IMR-90 (cell line): ENCODE measurements at places on chromosomes 16 and 17.

- no peak overlapping the region for H3K4me3 ChIP-seq
- no peaks in the 10 kb centered on the region; the same call in 1 of the 2 replicates for H3K27me3 ChIP-seq
- H3K36me3 ChIP-seq = no peaks in the 10 kb centered on the region
- H3K4me1 ChIP-seq = no peaks in the 10 kb centered on the region
- no peak for DNase-seq
Observed at GRCh38 chr17:33163533-33164168, 129.4 kb downstream of the ASIC2 start.

DNA sequence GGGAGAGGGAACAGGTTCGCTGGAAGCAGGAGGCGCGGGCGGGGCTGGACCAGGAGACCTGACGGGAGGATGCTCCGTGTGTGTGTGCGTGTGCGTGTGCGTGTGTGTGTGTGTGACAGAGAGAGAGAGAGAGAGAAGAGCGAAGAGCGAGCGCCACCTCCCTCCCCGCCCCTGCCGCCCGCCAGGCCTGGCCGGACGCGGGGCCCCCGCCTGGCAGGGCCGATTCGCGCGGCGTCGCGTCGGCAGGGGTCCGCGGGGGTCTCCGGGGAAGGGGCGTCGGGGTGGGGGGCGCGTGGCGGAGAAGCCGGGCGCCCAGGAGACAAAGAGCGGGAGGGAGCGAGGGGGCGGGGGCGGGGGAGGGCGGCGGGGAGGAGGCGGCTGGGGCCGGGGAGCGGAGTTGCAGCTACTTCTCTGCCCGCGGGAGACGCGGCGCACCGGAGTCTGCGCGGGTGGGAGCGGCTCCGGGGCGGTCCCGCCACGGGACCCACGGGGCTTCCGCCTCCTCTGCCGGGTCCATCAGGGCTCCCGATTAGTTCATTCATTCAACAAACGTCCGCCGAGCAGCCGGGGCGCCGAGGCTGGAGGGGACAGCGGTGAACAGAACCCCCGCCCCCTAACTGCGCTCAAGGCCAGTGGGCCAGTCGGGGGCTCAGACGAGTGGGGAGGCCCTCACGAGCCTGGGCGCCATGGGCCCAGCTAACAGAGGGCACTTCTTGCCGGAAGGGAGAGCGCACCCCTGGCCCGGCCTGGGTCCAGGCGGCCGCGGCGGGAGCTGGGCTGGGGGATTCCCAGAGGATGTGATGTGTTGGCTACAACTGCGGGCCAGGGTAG is at the start of gene SAMD14:
TSS of gene SAMD14 (minus strand) at position 433 of the 831 bp plus-strand sequence. CDS start 5,201 bp downstream, outside the sequence.
- H3K27me3 ChIP-seq = no peaks in the 10 kb centered on the region
- H3K27ac ChIP-seq = peak within 1 kb of the TSS; percentile 44; the same call in 1 of the 2 replicates
- DNase-seq = peak; percentile 57
- peaks cover 9% of the 10 kb centered on the region; the same call in 1 of the 2 replicates for H3K36me3 ChIP-seq
- peak within 1 kb of the TSS; percentile 64 for H3K4me3 ChIP-seq

- peaks cover 15% of the 10 kb centered on the region for H3K27me3 ChIP-seq
- peaks cover 5% of the 10 kb centered on the region; the same call in 1 of the 2 replicates for H3K4me1 ChIP-seq
- peak overlapping the region; percentile 57 for H3K4me3 ChIP-seq
- H3K27ac ChIP-seq = no peak overlapping the region
- no peak for DNase-seq
Observed at GRCh38 chr17:65559804-65560627, 1.4 kb downstream of the AXIN2 start.

DNA sequence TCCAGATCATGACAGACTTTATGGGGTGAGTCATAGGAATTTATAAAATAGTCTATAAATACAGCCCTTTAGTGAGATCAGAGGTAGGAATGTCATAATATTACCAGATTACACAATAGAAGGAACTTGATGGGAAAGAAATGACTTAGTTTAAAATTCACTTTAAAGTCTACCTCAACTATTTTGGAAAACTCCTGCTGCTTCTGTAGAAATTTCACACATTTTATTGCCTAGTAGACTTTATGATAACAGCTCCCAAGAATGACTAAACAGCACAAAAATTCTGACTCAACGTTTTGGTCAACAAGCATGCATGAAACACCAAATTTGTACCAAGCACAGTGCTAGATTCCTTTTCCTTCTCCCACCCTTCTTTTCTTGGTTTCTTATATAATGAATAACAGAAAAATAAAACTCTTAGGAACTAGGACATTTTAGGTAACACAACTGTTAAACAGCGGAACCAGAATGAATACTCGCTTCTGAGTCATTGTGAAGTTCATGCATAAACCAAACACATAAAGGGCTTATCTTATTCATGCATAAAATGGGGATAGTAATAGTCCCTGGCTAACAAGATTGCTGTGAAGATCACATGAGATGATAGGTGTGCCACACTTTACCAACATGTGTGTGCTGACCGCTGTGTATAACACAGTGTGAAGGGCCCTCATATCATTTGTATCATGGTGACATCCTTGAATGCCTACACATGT is 243.9 kb downstream of the CDH8 start:
- no peak for DNase-seq
- no peaks in the 10 kb centered on the region for H3K36me3 ChIP-seq
- no peaks in the 10 kb centered on the region for H3K27me3 ChIP-seq

DNA sequence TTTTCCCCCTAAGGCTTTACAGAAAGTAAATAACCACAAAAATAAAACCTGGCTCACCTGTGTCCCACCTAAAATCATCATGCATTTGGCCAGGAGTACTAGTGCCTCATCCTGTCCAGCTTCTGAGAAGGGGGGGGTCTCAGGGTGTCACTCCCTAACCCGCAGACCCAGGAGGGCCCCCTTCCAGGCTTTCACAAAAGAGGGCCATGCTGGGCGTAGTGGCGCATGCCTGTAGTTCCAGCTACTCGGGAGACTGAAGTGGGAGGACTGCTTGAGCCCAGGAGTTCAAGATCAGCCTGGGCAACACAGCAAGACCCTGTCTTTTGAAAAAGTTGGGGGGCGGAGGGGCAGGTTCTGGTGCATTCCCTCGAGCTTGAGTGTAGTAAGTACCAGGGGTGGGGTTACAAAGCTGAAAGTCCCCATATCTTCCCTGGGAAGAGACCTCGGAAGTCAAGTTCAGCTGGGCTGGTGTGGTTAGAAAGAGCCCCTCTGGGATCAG is 259.3 kb downstream of the PARN start:
- no peaks in the 10 kb centered on the region for H3K36me3 ChIP-seq
- no peaks in the 10 kb centered on the region; the same call in 1 of the 2 replicates for H3K27me3 ChIP-seq
- H3K27ac ChIP-seq = no peak overlapping the region
